ENCODE measurements at places on chromosomes 2 and 18.

DNA sequence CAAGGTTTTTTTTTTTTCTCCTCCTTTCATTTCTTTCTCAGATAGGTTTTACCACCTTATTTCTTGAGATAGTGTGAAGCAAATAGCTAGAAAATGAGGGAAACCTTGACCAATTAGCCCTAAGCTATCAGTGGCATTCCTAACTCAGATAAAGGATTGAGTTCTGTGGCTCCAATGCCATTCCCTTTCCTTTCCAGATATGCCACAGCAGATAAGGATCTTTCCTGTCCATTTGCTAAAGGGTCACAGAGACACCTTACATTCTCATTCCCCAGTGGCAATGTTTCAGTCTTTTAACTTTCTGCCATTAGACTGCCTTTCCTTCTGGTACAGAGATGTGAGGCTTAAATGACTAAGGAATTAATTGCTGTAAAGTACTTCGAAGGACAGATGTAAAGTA, 81.7 kb downstream of the MGAT5 start:
- no peak for DNase-seq

- no peak for DNase-seq
These were observed 237.0 kb downstream of the NYAP2 start for GRCh38 chr2:225636558-225636957.

- no peak for DNase-seq
These were observed 303.6 kb downstream of the SOX11 start for GRCh38 chr2:5995832-5996231.

- DNase-seq, result no peak
These were observed 258.0 kb upstream of the NRP2 start for GRCh38 chr2:205424326-205424725.

GRCh38 chr2:121142452-121142851, 142.6 kb downstream of the TFCP2L1 start:
- DNase-seq, result no peak

- DNase-seq, result no peak
These were observed 482.6 kb downstream of the PIK3C3 start for GRCh38 chr18:42437646-42438045.

DNA sequence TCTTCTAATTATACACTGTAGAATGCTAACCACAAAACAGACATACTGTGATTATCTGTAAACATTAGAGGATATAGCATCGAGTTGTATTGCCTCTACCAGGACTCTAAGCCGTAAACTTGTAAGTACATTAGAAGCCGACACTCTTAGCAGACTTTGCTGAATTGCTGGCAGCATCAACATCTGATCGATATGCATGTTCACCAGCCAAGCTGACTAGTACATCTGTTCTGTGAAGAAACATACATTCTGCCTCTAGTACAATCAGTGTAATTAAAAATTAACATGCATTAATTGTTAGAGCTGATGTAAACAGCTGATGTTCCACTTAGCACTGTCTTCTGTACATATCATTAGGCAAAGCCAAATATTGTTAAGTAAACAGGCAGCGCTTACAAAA, 502.2 kb downstream of the NR4A2 start:
- DNase-seq, result no peak

GRCh38 chr2:33488715-33489540, 12.5 kb downstream of the RASGRP3 start:
- DNase-seq, result no peak

GRCh38 chr2:177084607-177085006, 128.0 kb upstream of the HNRNPA3 start:
- DNase-seq, result no peak

- no peak for DNase-seq
These were observed 223.7 kb downstream of the ALK start for GRCh38 chr2:29697715-29698114.

- DNase-seq, result no peak
These were observed 14.5 kb downstream of the SESTD1 start for GRCh38 chr2:179250095-179250494.

GRCh38 chr2:71846669-71847291, 300.9 kb downstream of the CYP26B1 start:
- no peak for DNase-seq

DNA sequence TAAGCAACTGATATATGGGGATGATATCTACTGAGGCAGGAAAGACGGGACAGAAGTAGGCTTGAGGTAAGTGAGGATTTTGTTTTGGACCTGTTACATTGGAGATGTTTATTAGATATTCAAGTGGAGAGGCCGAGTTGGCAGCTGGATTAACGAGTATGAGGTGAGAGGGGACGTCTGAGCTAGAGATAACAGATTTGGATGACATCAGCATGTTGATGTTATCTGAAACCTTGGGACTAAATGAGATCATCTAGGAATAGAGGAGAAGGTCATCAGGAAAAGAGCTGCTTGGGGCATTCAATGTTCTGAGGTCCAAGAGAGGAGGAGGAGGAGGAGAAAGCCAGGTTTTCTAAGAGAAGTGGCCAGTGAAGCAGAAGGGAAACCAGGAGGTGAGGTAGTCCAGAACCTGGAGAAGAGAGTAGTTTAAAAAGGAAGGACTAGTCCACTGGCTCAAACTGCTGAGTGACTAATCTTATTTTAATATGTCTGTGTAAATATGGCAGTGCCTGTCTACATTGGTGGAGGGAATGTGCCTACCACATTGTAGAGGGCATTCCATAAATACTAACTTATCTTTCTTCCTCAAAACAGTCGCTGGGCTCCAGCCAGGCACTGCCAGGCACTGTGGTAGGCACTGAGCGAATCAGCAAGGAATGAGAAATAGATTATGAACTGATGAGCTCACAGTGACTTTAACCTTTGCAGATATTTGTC, 488.3 kb downstream of the DLGAP1 start:
- DNase-seq, result no peak

DNA sequence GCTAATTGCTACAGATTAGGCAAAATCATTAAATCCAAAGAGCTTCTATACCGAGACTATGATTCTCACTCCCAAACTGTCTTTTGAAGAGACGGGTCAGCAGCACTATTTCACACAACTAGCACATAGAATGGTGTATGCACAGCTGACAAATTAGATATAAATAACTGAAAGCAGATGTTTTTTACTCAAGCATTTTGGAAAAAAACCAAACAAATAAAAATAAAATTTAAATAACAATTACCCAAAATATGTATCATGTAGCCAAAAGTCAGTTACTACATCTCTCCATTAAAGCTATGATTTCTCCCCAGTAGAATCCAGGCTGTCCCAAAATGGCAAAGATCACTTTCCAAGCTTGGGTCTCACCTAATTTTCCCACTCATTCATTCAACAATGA, 107.9 kb downstream of the TMEM163 start:
- no peak for DNase-seq

DNA sequence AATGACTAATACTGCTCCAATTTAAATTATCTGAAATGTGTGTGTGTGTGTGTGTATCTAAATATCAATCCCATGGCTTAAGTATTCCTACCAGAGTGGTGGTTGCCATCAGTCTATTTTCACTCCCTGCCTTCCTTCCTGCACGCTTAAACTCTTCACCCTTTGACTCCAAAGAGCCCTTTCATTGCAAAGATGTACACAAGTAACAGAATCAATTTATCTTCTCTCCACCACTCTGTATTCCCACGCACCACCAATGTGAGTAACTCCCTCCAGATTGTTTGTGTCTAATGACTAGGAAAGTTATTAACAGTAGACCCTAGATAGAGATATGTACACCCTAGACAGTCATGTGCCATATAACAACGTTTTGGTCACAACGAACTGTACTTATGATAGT, 42.8 kb downstream of the ARL6IP6 start:
- no peak for DNase-seq

GRCh38 chr2:235518322-235519090, 24.7 kb downstream of the AGAP1 start:
- DNase-seq, result no peak

- DNase-seq, result no peak
These were observed 16.3 kb upstream of the KLF11 start for GRCh38 chr2:10026940-10027569.

DNA sequence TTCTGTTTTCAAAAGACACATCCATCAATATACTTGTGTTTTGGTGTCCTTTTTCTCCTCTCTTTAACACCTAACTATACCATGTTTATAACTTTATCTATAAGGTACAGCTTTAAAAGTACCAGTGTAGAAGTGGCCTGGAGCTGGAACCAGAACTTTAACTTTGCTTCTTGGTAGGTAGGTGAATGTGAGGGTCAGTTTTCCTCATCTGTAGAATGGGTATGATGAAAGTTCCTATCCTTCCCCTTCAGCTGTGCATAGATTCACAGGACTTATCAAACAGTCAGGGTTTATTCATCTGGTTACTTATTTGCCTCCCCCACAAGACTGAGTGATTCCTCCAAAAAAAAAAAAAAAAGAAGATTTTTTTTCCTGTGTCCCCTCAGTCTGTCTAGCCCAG, 12.7 kb downstream of the KCTD1 start:
- no peak for DNase-seq

DNA sequence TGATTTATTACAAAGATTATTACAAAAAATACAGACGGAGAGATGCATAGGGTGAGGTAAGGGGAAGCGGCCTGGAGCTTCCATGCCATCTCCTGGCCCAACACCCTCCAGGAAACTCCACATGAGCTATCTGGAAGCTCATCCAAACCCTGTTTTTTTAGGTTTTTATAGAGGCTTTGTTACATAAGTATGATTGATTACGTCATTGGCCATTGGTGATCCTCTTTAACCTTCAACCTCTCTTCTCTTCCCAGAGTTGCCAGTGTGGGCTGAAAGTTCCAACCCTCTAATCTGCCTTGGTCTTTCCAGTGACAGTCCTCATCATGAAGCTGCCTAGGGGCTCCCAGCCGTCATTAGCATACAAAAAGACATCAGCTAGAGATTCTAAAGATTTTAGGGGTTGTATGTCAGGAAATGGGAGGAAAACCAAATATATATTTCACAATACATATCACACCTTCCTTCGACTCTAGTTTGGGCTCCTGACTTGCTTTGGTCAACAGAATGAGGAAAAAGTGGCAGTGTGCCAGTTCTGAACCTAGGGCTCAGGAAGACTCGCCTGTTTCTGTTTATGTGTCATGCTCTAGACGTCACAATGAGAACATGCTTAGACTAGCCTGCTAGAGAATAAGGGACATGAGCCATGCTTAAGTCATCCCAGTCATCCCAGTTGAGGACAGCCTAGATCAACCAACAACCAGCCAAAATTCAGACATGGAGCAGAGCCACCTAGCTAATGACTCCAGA, 54.1 kb downstream of the ETAA1 start:
- no peak for DNase-seq

- no peak for DNase-seq
These were observed 25.6 kb upstream of the RPE start for GRCh38 chr2:209976698-209977385.

- no peak for DNase-seq
These were observed 61.8 kb downstream of the CABYR start for GRCh38 chr18:24200494-24201290.

Data from stimulated activated CD8-positive, alpha-beta memory T cell treated with anti-CD3 and anti-CD28 coated beads, Interleukin-4, amount 100 ng/mL, for 4 hours (primary cell).